Vagina (tissue), 2 donors: ENCODE measurements at places on chromosomes 16 and 17.

DNA sequence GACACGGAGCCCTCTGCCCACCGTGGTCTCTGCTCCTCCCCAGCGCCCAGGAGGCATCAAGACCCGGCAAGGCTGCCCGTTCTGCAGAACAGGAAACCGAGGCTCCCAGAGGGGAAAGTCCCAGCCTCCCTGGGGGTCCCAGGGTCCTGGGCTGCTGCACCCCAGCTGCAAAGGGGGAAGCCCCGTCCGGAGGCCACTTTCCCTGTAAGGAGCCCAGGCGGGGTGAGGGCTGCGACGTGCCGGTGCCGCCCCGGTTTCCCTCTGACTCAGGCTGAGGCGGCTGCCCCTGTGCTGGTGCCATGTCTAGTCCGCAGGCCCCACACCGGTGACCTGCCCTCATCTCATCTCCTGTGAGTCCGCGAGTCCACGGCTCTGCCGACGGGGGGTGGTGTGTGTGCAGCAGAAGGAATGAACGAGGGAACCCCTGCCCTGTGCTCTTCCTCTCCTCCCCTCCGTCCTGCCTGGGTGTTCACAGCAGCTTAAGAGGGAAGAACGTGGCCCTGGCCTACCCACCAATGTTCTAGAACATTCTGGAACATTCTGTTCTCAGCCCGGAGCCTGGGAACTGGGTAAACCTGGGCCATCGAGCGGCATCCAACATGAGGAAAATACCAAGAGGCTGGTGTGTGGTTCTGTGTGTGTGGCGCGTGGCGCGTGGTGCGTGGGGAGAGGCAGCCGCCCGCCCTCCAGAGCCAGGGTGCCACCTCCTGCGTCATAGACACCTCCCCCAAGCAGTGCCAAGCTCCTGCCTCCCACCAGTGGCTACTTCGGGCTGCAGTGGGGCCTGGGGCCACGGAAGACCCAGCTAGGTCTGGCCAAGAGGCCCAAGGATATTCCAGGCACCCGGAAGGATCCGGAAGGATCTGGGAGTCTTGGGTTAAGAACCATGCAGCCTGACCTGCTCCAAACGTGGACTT is 7.0 kb upstream of the CBFA2T3 start:
- no peak for DNase-seq

DNA sequence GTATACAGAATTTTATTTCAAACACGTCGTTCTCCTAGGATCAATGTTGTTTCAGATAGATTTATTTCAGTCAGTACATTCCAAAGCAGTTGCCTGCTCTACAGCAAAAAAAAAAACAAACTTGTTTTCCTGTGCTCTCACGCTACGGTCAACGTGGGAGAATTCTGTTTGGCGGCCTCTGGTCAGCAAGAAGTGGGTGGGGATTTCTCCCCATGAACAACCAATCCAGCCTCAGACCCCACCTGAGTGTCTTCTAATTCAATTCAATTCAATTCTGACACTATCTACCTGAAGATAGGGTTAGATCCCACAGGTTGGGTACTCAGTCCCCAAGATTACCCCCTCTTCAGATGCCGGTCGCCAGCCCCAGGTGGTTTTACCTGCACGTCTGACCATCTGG is 22.1 kb downstream of the C17orf58 start:
- no peak for DNase-seq

GRCh38 chr17:82013772-82014321 is 8.8 kb downstream of the CENPX start:
- DNase-seq, result no peak

GRCh38 chr16:10501016-10501607 is 79.3 kb downstream of the EMP2 start:
- no peak for DNase-seq

DNA sequence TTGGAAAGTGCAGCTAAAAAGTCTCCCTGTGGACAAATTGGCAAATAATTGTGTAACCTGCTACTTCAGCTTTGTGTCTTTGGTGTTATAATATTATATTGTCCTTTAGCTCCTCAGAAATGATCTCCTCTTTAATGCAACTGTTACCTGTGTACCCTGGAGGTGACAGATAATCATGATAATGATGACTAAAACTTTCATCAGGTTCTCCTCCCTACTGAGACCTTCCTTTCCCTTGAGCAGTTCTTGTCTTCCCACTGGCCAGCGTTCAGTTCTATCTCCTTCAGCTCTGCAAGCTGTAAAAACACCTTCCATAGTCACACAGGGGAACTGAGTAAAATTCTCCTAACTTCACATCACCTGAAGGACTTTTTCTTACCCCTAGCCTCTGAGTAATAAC is 14.7 kb downstream of the KRT12 start:
- DNase-seq, result no peak

DNA sequence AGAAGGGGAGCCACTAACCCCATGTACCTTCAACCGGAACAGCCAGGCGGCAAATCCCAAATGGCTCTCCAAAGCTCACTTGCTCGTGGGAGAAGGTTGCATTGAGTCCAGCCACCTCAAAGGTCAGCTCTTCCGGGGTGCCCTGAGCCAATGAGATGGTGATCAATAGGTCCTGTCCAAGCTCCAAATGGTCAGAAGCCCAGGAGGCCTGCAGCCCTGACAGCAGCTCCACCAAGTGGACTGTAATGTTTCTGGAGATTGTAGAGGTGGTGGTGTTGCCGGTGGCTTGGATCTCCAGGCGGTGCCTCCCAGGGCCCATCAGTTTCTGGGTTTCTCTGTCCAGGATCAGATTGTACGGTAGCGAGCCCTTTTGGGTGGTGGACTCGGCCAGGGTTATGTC is 39.9 kb upstream of the BCO1 start:
- DNase-seq, result no peak

DNA sequence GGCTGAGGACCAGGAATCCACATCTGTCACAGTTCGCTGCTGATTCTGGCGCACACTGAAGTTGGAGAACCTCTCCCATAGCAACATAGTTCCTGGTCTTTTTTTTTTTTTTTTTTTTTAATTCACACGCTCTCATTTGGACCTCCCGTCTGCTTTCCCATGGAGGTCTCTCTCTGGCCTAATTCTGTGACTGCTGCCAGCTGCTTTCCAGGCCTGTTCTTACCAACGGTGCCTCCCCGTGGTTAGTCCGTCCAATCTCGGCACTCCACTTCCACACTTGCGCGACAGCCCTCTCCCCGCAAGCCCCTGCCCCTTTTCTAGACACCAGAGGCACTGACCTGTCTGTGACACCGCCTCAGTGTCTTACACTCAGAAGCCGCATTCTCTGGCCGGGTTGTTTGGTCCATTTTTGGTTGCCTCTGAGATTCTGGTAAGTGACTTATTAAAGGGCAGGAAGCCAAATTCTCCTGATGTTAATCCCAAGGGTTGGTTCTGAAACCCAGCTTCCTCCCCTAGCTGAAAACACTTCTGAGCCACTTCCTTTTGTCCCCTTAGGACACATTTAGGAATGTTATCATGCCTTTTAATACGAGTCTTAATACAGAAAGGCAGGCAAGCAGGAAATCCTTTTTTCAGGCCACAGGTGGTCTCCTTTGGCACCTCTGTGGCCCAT is 1.1 kb upstream of the AKTIP start:
- DNase-seq, result no peak

DNA sequence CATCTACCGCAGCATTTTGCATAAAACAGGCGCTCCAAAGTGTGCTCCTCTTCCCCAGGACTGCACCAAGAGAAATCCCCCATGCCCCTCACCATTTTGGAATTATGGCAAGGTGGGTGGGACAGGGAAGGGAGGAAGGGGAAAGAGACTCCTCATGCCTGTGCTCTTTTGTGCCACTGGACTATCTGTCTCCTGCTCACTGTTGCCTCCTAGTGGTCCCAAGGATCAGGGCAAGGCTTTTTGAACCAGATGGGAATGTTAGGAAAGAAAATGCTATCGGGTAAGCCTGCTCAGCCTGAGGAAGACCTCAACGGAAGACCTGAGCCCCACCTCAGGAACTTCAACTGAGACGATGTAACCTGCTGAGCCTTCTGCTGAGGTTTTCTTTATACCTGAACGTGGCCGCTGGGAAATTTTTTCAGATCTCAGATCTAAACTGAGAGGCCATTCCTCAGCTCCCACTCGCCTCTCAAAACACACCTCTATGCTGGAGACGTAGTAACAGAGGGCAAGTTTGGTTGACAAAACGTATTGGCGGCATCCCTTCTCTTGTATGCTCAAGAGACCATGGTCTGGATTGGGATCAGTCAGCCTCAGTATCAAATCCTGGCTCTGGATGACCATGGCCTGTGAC is 58.3 kb downstream of the SPACA3 start:
- DNase-seq, result peak; percentile 56

GRCh38 chr17:37610971-37611370 is 1.8 kb upstream of the SYNRG start:
- DNase-seq, result no peak

GRCh38 chr16:19520861-19521331 is 1.0 kb downstream of the GDE1 start:
- no peak for DNase-seq

DNA sequence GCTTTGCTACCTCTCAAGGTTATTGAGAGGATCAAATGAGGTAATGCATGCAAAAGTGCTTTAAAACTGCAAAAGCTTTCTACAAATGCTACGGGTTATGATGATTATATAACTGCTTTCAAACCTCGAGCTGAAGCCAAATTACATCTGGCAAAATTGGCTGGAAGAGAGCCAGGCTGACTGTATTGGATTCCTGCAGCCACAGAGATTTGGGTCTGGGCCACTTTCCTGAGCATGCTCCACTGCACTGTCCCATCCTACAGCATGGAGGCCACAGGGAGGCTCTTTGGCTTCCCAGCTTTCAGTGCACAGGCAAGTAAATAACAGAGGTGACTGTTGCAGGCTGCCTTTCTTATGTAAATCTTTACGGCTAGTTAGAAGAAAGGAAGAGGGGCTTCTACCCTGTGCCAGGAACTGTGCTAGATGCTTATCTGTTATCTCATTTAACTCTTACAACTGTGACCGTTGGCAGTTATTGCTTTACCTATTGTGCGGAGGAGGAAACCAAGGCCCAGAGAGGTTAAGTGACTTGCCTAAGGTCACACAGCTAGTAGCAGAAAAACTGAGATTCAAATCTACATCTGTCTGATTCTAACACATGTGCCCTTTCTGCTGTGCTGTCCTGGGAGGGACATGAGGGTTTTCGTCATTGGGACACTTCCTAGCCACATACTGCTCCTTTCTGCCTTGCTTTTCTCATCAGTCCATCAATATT is 121.8 kb downstream of the SPACA3 start:
- DNase-seq, result no peak

DNA sequence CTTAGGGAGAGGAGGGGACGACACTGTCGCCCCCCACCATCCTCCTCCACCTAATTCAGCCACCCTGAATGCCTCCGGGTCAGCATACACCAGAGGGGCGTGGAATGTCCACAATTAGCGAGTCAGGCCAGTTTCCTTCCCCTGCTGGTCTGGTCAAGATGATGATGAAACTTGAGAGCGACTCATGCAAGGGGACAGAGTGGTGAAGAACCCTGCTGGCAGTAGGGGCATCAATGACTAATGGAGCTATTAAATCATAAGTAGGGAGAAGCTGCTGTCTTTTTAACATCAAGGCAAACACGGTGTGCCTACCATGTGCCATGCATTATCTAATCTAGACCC is 7.2 kb downstream of the SPACA3 start:
- no peak for DNase-seq

GRCh38 chr17:8162233-8162996 is at the start of gene VAMP2:
TSS of gene VAMP2 (minus strand) at chr17:8162948. CDS start at chr17:8162879, 69 bp downstream.
- DNase-seq, result peak; percentile 87

- no peak for DNase-seq
Measured at GRCh38 chr17:5209396-5209795, 17.7 kb upstream of the ZNF594 start.

DNA sequence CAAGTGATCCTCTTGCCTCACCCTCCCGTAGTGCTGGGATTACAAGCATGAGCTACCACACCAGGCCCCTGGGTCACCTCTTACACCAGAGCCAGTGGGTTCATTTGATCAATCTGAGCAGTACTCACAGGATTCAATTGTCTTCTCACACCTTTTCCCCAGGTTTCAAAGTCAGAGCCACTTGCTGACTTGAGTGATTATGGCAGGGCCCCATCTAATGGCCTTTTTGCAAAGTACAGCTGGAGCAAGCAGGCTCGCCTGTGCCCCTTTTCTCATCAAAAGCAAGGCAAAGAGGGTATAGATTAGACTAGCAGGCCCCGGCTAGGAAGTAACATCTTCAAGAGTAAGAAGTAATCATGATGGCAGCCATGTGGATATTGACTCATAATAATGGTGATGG is 114.8 kb upstream of the NOL11 start:
- DNase-seq, result no peak
